Esophagus muscularis mucosa (tissue), 4 donors: ENCODE measurements at places on chromosomes 2 and 18. TPM values are rescaled to one million over a fixed set of nuclear protein-coding genes. Genes with fewer than 3 reads are reported as not detected.

MYCN gene
- 1.2 TPM for total RNA-seq

MREG gene
- 0.40 TPM for total RNA-seq

COLEC12 gene
- total RNA-seq = 22.0 TPM

FAM161A gene
- total RNA-seq = 1.1 TPM

SOX11 gene
- total RNA-seq = 0.42 TPM

IGFBP5 gene
- 634 TPM for total RNA-seq

SATB2 gene
- total RNA-seq = 3.8 TPM

ALKAL2 gene
- 11.9 TPM for total RNA-seq

SH3BP4 gene
- 38.6 TPM for total RNA-seq
